ENCODE measurements at places on chromosomes 3 and 15. TPM values are rescaled to one million over a fixed set of nuclear protein-coding genes. Genes with fewer than 3 reads are reported as not detected.

DNA sequence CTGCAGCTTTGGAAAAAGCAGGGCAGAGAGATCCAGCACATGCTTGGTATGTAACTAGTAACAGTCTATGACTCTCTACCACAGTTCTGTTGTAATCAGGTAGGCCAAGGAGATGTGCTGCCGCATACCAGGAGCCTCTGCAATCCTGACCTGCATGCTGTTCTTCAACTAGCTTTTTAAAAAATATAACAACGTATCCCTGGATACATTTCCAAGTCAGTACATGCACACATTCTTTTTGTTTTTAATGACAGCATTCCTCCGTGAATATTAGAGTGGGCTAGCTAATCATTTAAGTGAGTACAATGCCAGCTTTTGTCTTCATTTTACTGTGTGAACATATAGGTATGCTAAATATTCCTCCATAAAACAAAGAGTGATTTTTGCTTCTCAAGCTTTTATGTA lies 437.8 kb downstream of the RBMS3 start:
- DNase-seq: no peak

DNA sequence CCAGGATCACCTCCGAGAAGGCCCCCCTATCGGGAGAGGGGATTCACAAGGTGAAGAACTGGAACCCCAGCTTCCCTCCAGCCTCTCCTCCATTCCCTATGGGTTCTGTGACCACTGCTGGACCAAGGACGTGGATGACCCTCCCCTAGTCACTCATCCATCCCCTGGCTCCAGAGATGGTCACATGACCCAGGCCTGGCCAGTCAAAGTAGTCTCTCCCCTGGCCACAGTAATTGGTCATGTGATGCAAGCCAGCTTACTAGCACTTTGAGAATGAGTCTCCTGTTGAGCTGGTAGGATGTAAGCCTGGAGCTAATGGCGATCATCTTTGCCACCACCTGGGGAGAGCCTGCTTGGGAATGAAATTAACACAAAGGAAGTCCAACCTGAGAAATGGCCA lies 3.9 kb downstream of the CAMK1 start:
- DNase-seq: no peak

DNA sequence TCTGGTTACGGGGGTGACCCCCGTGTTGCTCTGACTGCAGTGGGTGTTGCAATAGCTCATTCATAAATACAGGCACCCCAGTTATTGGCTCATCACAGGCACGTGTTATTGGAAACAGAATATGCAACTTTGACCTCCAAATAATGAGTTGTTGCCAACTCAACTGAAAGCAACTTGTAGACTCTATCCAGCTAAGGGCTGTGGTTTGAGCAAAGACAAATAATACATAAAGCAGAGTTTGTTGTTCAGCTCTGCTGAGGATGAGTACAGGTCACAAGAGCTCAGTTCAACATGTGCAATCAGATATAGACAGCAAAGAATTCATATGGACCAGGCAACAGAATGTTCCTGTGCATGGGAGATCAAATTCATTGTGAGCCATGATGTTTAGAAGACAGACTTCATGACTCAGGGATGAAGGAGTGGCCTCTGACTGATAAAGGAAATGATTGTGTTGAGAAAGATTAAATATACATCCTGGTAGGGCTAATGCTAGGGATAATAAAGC lies 87.6 kb upstream of the LRIG1 start:
- no peak for DNase-seq

Gene GFM1
- 117 TPM for total RNA-seq

GRCh38 chr3:157543501-157544035 lies 40.4 kb upstream of the VEPH1 start:
- DNase-seq: no peak

Gene PCYT1A
- total RNA-seq: 70.1 TPM

DNA sequence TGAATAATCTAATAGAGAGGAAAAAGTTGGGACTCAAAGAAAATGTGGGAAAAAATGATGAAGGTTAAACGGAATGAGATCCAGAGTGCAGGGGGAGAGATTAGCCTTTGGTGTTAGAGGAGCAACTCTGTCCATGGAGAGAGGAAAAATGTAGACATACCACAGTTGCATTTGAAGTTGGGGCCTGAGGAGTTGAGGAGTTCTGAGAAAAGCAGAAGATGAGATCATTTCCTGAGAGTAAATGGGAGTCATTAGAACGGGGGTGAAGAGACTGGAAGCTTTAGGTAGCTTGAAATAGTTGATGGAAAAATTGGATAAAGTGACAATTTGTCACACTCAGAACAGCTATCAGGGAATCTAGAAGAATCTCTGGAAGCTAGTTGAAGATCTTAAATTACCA lies 7.3 kb downstream of the CCR5AS start:
- peak; percentile 34 for DNase-seq

Gene CD96
- not detected for total RNA-seq

Gene C3orf20
- total RNA-seq: not detected

DNA sequence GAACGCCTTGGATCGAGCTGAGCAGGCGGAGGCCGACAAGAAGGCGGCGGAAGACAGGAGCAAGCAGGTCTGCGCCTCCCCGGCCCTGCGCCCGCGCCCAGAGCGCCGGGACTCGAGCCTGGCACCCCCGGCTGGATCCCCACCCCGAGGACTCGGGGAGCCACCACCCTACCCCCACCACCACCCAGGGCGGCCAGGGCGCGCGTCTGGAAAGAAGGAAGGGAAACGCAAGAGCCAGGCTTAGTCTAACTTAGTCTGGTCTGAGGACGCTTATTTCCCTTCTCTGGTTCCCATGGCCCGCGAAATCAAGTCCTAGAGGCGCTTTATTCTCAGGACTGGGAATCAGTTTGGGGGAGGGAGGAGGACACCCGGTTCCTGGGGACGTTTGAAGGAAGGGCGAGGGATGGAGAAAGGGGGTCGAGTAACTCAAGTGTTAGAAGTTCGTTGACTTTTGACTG lies 359 bp downstream of the TPM1 start:
- peak; percentile 43 for DNase-seq

- DNase-seq: peak; percentile 79
These were observed 12.4 kb upstream of the RAB11A start for GRCh38 chr15:65856821-65857455.
